ENCODE measurements at places on chromosomes 11 and 22.

DNA sequence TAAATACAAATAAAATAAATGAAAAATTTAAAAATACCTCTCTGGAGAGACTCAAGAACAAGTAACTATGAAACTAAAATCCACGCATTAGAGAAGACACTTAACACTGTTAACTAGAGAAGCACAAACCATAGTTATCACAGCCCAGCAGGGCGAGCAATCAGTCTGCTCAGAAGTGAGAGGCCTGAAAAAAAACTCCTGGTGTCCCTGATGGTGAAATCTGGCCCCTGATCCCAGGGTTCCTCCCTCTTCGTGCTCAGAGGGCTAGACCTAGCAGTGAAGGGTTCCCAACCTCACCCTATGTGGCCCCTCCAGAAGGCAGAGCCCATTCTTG is 49.7 kb upstream of the VPREB1 start:
- DNase-seq, result no peak

- no peak for DNase-seq
Observed at GRCh38 chr22:47355388-47355725, 592.9 kb downstream of the TBC1D22A start.

- no peak for DNase-seq
Observed at GRCh38 chr11:8811571-8811970, 99.4 kb upstream of the AKIP1 start.

DNA sequence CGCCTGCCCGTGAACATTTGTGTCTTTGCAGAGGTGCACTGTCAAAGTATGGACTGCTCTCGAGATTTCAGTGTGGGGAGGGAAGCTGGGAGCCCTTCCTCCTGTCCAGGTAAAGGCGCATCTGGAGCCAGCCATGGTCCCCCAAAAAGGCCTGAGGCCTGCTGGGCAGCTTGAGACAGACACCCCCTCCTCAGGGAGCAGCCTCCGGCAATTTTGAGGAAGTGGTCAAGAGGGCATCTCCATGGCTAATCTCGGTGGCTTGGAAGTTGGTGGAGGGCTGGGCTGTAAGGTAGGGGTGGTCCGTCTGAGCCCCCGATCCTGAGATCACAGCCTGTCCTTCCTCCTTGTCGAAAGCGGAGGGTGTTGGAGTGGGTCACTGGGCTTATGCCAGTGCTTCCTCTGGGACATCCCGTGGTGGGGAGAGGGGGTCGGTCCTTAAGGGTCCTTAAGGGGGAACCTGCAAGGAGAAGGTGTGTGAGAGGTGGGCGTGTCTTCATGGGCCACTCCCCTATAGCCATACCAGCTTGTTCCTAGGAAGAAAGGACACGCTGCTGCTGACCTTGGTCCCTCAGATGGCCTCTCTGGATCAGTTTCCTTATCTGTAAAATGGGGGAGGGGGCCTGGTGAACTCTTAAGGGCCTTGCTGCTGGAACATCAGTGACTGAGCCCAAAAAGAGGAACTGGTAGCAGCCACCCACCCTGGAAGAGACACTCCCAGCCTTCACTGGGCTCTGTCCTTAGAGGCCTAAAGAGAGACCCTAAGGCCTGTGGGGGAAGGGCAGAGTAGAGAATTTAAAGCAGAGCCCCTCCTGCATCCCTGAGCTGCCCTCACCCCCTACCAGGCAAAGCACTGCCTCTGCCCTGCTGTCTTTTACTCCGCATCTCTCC is 2.6 kb downstream of the KCNC1 start:
- no peak for DNase-seq

- no peak for DNase-seq
Observed at GRCh38 chr11:18752502-18752901, 26.5 kb upstream of the IGSF22 start.

All from hematopoietic multipotent progenitor cell (in vitro differentiated cells).